ENCODE measurements at places on chromosomes 7 and 10.

GRCh38 chr7:142669074-142669654 lies 80.1 kb upstream of the PRSS1 start:
- no peak for DNase-seq

- peak; percentile 54 for DNase-seq
Observed at GRCh38 chr7:106071999-106072714, 40.0 kb downstream of the SYPL1 start.

DNA sequence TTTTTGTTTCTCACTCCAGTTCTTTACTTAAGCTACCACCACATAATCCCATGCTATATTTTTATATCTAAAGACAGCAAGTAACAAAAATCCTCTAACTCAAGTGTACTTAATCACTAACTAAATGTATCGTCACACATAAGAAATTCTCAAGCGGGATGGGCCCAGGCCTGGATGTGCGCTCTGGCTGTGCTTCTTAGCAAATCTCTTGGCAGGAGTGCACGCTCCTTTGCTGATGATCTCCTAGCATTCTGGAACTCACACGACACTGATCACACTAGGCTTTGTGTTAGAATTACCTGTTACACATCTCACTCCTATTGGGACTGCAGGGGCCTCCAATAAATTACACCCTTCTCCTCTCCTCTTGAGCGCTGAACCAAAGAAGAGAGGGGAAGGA lies 46.7 kb upstream of the CALD1 start:
- DNase-seq, result no peak

DNA sequence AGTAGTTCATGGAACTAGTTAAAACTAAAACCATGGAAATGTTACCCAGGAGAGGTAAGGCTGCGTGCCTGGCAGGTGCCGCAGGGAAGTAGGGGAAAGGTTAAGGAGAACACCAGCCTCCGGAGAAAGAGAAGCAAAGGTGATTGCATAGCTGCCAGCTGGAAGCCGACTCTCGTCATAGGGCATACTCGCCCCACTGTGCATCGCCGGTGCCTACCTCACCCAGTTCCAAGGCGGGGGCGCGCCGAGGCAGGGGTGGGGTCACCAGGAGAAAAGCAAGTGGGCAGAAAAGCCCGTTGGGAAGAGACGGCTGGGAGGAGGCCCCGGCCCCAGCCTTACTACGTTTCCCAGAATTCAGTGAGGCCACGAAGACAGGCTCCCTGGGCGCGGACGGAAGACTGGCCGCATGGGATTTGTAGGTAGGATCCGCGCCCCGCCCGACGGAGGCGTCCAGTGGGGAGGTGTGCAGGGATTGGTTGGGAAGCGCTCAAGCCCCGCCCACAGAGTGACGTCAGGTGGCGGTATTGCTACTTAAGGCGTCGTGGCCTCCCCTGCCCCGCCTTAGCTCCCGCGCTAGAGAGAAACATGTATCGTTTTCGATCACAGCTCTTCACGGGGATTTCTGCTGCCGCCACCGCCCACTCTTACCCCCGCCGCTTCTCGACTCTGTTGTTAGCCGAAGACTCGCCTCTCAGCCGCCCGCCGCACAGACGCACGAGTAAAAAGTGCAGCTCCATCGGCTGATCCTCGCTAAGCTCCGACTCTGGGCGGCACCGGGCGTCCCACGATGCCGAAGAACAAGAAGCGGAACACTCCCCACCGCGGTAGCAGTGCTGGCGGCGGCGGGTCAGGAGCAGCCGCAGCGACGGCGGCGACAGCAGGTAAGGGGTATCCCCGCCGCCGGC lies at the start of gene IFRD1:
Gene IFRD1, plus strand, starts transcription at position 559 of the 905 bp plus-strand sequence. Its CDS starts 229 bp downstream, at position 788.
- peak; percentile 100 for DNase-seq

GRCh38 chr10:79555354-79556309 lies 4.6 kb downstream of the SFTPA2 start:
- DNase-seq, result no peak

DNA sequence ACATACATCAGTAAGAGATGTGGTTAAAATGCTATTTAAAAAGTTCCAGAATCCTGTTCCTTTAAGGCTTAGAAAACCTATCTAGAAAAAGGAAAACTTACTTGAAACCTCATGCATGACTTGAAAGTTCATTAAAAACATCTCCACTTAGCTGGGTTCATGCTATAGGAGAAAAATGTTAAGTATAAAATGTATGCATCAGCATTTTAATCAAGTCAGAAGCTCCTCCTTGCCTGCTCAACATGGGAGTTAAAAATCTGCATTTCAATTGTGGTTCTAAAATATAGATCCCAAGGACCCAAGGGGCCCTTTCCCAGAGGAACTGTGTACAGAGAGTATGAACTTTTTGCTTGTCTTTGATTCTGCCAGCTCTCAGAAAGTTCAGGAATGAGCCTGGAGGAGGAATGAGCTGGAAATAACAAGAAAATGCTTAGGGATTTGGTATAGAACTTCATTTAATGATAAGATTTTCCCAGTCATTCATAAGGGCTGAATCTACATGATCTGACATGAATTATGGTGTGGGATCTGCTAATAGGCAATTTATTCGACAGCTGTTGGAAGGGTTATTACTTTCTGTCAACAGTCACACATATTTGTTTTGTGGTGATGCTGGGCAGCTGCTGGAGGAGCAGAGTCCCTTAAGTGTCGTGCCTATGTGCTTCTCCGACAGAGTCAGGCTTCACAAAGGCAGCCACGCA lies 85.6 kb upstream of the MTPN start:
- no peak for DNase-seq

GRCh38 chr10:86651021-86651471 lies 3.3 kb upstream of the OPN4 start:
- DNase-seq, result no peak
